HFFc6 (cell line): ENCODE measurements at places on chromosomes 13 and 19.

DNA sequence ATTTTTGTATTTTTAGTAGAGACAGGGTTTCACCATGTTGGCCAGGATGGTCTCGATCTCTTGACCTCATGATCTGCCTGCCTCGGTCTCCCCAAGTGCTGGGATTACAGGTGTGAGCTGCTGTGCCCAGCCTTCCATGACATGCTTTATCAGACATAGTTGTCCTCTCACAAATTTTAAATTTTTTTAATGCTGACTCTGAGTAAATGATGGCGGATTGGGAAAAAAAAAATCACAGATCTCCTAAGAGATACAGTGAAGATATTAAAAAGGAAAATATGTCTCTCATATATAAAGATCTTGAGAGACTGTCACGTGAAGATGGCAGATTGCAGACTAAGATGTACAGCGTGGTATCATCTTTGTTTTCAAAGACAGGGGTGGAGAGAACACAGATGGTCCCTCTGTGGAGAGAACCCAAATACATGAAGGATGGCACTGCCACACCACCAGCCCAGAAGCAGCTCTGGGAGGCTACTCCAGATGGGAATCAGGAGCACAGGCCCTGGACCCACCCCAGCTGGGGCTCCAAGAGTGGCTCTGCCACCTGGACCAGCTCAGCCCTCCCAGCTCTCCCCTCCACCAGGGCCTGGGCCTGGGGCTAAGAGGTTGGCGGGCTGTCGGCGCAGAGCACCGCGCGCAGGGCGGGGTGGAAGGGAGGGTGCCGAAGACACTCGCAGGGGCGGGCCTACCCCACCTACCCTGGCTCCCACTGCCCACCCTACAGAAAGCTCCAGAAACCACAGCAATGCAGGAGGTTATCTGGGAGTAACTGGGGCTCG is 20.0 kb upstream of the CCNP start:
- DNase-seq, result no peak
- H3K4me1 ChIP-seq, result no peaks in the 10 kb centered on the region; the same call in 1 of the 2 replicates
- H3K27ac ChIP-seq, result no peak overlapping the region
- peaks cover 3% of the 10 kb centered on the region; the same call in 1 of the 2 replicates for H3K27me3 ChIP-seq
- H3K36me3 ChIP-seq, result no peaks in the 10 kb centered on the region

- peak; percentile 34 for DNase-seq
- H3K4me3 ChIP-seq, result no peak overlapping the region
- H3K27ac ChIP-seq, result no peak overlapping the region
- peaks cover 5% of the 10 kb centered on the region; the same call in 1 of the 2 replicates for H3K36me3 ChIP-seq
These were observed 5.7 kb downstream of the SHISA7 start for GRCh38 chr19:55437410-55437809.

- peaks cover 4% of the 10 kb centered on the region; the same call in 1 of the 2 replicates for H3K36me3 ChIP-seq
- H3K4me1 ChIP-seq, result peaks cover 32% of the 10 kb centered on the region
- H3K27me3 ChIP-seq, result peaks cover 17% of the 10 kb centered on the region
- H3K27ac ChIP-seq, result peak within 1 kb of the TSS; percentile 94
These were observed at the start of gene SYT5 for GRCh38 chr19:55179606-55180484. Gene SYT5, minus strand, starts transcription at chr19:55180289. Its CDS starts 1,248 bp downstream, at chr19:55179041.

DNA sequence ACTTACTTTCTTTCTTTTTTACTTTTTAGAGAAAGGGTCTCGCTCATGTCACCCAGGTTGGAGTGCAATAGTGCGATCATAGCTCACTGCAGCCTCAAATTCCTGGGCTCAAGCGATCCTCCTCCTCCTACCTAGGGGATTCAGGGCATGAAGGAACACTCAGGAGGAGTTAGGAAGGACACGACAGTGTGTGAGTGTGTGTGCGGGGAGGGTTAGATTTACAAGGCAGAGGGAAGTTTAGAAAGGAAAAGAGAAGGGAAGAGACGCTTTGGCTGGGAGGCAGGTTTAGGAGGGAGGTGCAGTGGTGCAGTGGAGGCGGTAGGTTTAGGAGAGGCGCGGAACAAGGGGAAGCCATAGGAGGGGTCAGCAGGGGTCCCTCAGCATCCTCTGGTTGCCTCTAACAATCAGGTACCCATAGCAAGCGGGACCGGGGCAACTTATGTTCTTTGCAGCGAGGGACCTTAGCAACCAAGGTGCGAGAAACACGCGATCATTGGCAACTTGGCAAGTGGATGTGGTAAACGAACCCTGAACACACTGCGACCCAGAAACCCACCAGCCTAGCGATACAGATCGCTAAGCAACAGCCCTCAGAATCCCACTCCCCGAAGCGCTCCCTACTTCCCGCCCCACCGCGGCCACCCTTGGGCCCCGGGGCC is 501 bp downstream of the SIRT2 start:
- H3K36me3 ChIP-seq, result no peaks in the 10 kb centered on the region
- peak; percentile 14 for DNase-seq
